ENCODE measurements at places on chromosomes 3 and 15.
A peak's percentile ranks its signal among the peaks of the same experiment; 100 is the strongest.

- DNase-seq = no peak
Measured at GRCh38 chr15:61983081-61983480, 77.2 kb downstream of the VPS13C start.

- no peak for DNase-seq
Measured at GRCh38 chr3:9715764-9716437, 12.3 kb downstream of the CPNE9 start.

DNA sequence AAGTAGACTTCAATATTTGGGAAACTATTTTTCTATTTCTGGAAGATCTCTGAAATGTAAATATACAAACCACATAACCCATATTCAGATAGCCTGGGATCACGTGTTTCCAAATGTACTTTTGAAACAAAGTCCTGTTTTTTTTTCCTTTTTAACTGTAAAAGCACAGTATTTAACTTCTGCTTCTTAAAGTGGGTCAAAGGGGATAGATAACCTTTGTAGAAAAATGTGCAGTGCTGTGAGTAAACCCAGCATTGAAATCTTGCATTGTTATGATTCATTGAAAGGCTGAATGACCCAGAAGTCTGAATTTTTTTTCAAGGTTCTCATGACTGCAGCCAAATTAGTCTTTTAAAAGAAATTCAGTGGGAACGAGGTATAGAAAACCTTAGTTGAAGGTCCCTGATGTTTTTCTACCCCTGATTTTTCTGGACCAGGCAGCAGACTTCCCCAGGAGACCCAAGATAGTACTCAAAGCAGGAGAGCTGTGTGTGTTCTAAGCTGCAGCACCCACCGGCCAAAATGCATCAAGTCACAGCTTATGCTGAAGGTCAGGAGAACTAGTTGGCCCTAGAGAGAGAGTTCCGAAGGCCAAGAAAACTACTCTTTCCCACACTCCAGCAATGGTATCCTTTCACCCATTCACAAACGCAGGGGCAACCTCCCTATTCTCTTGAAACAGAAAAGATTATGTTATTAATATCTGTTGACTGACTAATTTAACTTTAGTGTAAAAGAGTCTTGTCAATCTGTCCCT is 43.6 kb upstream of the APH1B start:
- no peak for DNase-seq

DNA sequence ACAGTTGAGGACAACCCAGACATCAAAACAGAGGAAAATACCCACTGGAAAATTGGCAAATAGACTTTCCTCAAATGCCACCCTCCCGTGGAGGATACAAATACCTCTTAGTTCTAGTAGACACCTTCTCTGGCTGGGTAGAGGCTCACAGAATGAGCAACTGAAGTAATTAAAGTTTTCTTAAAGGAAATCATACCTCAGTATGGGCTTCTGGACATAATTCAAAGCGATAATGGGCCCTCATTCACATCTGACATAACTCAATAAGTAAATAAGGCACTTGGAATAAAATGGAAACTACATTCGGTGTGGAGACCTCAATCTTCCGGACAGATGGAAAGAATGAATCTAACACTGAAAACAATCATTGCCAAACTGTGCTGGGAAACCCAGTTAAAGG is 115.2 kb upstream of the PLCL2 start:
- DNase-seq = no peak

- DNase-seq = peak; percentile 42
Measured at GRCh38 chr3:128875556-128876120, 3.8 kb upstream of the ACAD9 start.

GRCh38 chr15:38481761-38482160 is 27.8 kb downstream of the FAM98B start:
- DNase-seq = no peak

- DNase-seq = no peak
Measured at GRCh38 chr3:152742368-152743347, 92.3 kb upstream of the P2RY1 start.

DNA sequence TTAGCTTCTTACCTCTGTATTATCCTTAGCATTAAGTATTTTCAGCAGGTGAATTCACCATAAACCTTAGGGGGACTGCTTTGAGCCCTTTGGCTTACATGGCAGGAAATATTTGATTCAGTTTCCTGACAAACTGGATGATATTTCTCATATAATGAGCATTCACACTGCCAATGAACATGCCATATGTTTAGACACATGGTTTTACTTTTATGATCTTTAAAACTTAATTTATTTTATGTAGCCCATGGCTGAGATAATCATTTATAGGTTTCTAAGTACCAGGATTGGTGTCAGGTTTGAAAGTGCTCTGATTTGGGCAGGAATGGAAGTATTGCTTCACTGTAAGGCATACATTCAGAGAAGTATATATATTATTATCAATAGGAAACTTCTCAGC is 319.1 kb downstream of the ZPLD1 start:
- DNase-seq = no peak

- DNase-seq = no peak
Measured at GRCh38 chr15:27933562-27933961, 165.6 kb downstream of the OCA2 start.
